ENCODE measurements at places on chromosomes 6 and 20. TPM values are rescaled to one million over a fixed set of nuclear protein-coding genes. Genes with fewer than 3 reads are reported as not detected.

DNA sequence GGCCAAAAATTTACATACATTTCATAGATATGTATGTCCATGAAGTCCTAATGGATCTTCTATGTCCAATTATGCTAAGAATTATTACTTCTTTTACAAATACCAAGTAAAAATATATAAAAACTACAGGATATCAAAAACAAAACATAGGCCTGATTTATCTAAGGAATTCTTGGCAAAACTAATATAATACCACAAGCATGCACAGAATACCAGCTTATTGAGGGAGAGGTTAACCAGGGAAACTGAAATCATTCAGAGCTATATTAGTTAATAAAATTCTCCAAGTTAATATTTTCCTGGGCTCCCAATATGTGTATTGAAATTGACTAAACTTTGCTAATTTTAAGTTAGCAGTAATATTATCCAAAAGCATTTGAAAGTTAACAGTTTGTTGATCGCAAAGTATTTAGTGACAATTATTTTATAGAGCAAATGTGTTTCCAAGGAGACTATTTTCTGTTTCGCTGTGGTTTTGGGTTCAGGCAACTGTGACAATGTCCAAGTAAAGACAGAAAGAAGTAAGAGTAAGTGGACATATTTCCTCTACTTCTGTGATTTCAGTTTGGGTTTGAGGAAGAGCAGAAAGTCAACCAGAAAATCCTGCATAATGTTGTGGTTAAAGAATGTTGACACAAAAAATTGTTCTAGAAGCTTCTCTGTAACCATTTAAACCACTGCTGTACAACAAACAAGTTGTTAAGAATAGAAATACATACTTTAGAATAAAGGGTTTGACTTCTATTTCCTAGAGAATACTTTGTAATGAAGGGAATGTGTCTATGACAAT is 167.4 kb downstream of the COL21A1 start:
- no peak for DNase-seq

DNA sequence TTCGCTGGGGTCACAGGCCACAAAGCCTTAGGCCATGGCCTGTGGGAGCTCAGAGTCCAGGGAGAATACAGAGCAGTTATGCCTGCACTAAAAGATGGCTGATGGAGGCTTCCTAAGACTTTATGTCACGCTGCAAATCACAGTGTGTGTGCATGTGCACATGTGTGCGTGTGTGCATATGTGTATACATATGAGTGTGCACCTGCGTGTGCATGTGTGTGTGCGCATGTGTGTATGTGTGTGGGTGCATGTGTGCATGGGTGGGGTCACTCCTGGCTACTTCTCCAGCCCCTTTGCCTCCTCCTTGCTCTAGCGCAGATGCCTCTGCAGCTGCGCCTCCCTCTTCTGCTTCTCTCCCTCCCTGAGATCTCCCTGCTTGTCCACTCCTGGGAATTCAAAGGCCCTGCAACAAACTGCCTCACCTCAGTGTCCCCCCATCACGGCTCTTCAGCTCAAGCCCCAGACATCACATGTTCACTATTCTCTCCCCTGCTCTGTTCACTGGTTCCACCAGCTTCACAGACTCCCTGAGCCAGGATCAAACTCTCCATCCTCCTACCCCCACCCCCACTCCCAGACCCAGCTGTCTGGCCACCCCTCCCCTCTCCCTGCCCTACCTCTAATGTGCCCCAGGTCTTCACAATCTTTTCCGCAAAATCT is 84.4 kb upstream of the NNAT start:
- DNase-seq: no peak

DNA sequence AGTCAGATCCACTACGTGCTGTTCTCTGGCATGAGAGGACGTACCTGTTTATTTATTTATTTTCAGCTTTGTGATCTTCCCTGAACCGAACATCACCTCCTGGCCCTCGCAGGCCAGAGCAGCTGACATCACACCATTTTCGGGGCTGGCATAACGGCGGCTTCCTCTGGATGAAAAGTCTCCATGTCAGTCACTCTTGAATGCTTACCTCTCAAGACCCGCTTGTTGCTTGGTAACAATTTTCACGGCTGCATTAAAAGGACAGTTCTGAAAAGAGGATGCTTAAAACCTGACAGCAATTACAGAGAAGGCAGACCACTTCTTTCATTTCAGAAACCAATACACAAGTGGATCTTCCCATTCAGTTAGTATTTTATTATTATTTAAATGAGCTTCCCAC is 159.8 kb upstream of the CDH4 start:
- DNase-seq: no peak

GRCh38 chr6:36076178-36077063 is 48.8 kb downstream of the MAPK14 start:
- DNase-seq: no peak

GRCh38 chr6:39420300-39421265 is 98.1 kb upstream of the KCNK16 start:
- no peak for DNase-seq

Gene EGFL8
- polyA plus RNA-seq: 46.8 TPM
